ENCODE measurements at places on chromosomes 3 and 15.

DNA sequence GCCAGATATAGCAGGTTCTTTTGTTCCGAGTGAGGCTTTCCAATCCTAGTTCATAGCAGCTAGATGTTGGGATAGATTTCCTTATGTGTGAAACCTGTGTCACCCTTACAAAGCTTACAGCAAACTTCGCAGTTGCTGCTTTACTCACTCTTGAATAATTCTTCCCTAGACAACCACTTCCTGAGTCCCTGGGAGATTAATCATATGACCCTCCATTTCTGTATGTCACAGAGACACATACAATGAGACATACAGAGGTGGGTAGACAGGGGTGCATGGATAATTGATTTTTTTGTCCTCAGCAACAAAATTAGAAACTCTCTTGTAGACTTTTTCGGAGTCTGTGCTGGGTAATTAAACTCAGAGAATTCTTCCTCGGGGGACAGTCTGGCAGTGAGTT, 163.2 kb downstream of the NSUN3 start:
- DNase-seq: no peak

DNA sequence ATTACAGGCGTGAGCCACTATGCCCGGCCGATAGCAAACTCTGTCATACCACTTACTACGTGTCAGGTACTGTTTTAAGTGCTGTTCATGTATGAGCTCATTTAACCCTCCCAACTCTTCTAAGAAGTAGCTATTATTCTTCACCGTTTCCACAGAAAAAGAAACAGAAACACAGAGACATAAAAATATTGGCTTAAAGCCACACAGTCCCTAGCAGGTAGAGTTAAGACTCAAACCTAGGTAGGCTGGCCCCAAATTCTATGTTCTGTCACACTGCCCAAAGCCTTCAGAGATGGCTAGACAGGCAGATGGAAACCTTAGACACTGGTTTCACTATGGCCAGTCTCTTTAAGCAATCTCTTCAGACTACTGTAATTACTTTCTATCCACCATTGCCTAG, 149.8 kb upstream of the KCNMB2 start:
- no peak for DNase-seq

DNA sequence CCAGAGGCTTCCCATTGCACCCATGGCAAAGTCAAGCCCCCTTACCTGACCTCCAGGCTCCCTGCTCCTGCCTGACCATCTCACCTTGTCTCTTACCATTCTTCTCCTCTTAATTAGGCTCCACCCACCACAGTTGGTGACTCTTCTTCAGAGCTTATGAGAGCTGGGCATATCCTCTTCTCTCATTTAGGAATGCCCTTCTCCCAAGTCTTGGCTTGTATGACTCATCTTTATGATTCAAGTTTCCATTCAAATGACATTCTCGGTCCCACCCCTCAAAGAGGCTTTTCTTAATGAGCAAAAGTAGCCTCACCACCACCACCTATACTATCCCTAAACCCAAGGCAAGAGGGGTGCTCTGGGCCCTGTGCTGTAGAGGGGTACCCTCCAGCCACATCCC, 55.3 kb upstream of the NUDT16 start:
- DNase-seq: no peak

- peak; percentile 26 for DNase-seq
These were observed 173.8 kb upstream of the BCL6 start for GRCh38 chr3:187919048-187919447.

- DNase-seq: no peak
These were observed 71.7 kb downstream of the TTC23 start for GRCh38 chr15:99177679-99178078.

DNA sequence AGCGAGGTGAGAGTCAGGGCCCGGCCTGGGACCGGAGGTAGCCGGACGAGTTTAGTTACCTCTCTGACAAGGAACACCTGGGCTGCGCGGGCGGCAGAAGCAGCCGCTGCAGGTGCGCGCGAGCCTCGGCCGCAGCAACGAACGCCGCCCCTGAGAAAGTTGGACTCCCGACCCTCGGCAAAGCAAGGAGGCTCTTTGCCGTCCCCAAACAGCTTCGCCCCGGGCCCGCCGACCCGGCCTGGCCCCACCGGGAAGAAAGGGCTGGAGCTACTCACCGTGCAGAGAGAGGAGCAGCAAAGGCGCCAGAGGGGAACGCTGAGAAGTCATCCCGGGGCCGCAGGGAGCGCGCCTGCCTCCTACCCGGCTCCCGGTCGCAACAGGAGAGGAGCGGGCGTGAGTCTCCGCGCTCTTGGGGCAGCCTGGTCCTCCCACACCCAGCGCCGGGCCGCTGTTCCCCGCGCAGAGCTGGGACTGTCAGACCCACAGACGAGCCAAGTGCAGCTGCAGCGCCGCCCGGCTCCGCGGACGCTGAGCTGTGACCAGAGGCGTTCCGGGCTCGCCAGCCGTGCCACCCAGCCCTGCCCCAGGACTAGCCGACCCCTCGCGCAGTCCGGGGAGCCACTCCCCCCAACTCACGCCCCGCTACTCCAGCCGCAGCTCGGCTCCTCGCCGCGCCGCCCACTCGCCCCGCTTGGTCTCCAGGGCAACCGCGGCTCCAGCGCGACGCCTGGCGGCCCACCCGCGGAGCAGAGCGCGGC, at the start of gene IGSF11:
Gene IGSF11 (minus strand): TSS at position 591 of the 758 bp plus-strand sequence. CDS start 264 bp downstream, at position 327.
- DNase-seq: peak; percentile 39

GRCh38 chr3:8595695-8596115, 48.9 kb downstream of the SSUH2 start:
- no peak for DNase-seq

GRCh38 chr15:75455982-75456531, 4.6 kb upstream of the SIN3A start:
- DNase-seq: peak; percentile 29

- no peak for DNase-seq
These were observed 357.8 kb upstream of the TBL1XR1 start for GRCh38 chr3:177554895-177555759.

- DNase-seq: no peak
These were observed 34.6 kb upstream of the CMSS1 start for GRCh38 chr3:99783011-99783573.

- DNase-seq: no peak
These were observed 402.6 kb upstream of the GBE1 start for GRCh38 chr3:82163907-82164520.

DNA sequence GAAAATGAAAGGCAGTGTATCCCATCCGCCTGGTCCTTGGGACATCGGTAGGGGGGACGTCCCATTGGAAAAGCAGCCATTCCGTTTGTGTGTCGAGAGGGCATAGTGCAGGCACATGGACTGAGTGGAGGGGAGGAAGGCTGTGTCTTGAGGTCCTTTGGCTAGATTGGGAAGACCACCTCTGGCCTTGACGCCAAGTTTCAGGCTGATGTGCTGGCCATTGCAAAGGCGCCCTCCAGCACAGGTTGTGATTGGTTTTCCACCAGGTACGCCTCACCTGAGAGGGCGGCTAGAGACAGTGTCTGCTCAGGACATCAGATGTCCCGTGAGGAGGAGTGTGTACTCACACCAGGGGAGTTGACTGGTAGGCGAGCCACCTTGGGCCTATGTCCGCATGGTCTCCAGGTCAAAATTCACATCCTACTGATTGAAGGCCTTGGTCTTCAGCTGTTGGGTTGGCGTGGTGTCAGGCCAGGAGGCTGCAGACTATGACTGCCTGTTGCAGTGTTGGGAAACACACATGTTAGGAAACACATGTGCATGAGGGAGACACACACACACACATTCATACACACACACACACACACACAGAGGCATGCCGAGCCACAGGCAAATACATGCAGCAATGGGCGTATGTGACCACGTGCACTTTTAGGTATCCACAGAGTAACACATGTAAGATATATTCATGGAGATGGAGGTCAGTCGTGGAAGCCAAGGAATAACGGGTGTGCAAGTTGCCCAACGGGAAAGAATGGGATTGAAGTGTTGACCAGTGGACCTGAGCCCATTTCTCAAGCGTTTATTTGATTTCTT, 98.4 kb downstream of the SNRPN start:
- no peak for DNase-seq
